ENCODE measurements at places on chromosomes 1 and 21. TPM values are rescaled to one million over a fixed set of nuclear protein-coding genes. Genes with fewer than 3 reads are reported as not detected.

MEGF6 gene
- 3.7 TPM for total RNA-seq

TRAF5 gene
- 1.8 TPM for total RNA-seq

OR6N1 gene
- total RNA-seq = not detected

S100A7 gene
- not detected for total RNA-seq

UBE2U gene
- total RNA-seq = not detected

SPRR2E gene
- not detected for total RNA-seq

SLC45A3 gene
- 0.32 TPM for total RNA-seq

CLCA1 gene
- total RNA-seq = not detected

PFKFB2 gene
- 36.0 TPM for total RNA-seq

GLMN gene
- 3.9 TPM for total RNA-seq

ZFYVE9 gene
- 39.1 TPM for total RNA-seq

VCAM1 gene
- 2.1 TPM for total RNA-seq

PRPF38B gene
- total RNA-seq = 13.3 TPM

LCK gene
- 0.82 TPM for total RNA-seq

GRCh38 chr21:46028573-46029091 lies 47.1 kb downstream of the COL6A1 start:
- peak; percentile 23 for DNase-seq

- peak; percentile 68 for DNase-seq
These were observed 96.2 kb downstream of the GALNT2 start for GRCh38 chr1:230163205-230163604.

DNA sequence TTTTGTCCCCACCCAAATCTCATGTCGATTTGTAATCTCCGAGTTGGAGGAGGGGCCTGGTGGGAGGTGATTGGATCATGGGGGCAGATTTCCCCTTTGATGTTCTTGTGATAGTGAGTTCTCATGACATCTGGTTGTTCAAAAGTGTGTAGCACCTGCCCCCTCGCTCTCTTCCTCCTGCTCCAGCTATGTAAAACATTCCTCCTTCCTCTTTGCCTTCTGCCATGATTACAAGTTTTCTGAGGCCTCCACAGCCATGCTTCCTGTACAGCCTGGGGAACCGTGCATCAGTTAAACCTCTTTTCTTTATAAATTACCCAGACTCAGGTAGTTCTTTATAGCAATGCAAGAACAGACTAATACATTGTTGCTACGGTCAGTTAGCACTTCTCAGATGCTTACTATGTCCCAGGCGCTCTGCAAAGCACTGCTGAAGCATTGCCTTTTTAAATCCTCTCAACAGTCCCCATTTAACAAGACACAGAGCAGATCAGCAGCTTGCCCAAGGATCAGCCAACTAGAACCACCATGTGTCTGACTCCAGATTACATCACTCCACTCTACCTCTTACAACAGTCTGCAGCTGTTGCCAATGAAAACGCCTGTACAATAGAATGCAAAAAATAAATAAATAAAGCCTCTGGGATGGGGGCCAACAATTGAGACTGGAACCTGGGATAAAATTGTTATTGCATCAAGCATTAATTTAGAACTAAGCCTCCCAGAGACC lies 52.4 kb upstream of the USP1 start:
- no peak for DNase-seq

DNA sequence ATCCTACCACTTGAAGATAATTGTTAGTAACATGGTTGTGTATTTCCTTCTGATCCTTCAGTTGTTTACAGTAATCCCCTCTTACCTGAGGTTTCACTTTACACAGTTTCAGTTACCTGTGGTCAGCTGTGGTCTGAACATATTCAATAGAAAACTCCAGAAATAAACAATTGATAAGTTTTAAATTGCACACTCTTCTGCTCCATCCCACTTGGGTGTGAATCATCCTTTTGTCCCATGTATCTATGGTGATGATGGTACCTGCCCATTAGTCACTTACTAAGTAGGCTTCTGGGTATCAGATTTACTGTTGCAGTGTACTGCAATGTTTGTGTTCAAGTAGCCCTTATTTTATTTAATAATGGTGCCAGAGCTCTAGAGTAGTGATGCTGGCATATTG lies 62.5 kb downstream of the OSBPL9 start:
- DNase-seq = no peak

DNA sequence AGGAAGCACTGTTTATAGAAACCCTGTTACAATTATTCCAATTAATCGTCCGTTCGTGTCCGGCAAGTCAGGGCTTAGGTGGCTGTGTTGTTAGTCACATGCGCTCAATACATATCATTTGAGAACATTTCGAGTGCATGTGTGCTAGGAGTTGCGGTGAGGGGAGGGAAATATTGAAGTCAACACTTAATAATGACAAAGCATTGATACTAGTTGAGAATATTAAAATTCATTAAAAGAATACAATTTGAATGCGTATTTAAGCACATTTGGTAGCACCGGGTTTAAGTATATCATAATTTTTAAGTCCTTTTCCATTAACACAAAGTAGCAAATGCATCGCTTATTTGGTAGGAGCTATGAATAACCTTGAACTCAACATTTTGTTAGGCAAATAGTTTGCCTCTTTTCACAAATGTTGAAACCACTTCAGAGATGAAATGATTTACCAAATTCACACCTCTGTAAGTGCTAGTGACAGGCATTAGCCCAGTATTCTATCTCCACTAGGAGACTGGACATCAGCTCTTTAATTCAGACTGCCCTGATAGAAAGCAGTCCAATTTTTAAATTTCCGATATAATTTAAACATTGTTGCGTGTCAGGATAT lies 1.1 kb upstream of the SERBP1 start:
- DNase-seq = no peak

DNA sequence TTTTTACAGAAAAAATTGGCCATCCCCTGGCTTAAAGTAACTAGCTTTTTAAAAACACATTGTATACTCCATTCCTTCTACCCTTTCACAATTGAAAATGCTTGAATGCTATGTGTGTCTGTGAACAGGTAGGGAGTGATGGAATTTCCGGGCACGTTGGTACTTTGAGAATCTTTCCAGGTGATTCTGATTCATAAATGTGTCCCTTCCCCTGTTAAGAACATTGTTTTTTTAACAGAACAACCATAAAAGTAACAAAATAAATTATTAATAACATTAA lies 57.4 kb upstream of the QSOX1 start:
- DNase-seq = no peak

GRCh38 chr1:47797575-47797974 lies 199.6 kb downstream of the TRABD2B start:
- no peak for DNase-seq

DNA sequence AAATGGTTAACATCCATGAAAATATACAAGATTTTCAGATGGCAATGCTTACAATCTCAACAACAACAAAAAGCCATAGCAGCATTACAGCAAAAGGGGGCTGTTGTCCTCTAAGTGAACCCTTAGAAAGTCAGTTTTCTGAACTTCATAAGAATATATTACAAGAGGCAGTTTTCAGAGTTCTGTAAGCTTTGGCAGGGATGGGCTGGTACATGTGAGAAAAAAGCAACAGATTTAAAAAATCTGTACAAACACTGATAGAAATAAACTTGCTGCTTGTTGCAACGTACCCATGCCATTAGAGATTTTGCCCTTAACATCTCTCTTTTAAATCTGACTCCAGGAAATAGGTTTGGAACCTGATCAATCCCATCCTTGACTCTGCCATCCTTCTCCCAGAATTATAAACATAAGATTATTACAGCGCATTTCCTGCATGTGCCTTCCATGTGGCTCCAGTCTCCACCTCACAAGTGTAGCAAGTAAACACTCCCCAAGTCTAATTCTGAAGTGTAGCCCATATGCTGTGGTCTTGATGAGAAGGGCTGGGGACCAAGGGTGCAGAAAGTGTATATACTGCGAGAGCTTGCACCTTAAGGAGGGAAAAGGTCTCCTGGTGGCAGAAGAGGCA lies 101.4 kb upstream of the TSPAN2 start:
- DNase-seq = no peak

GRCh38 chr1:51784997-51785421 lies 93.5 kb downstream of the NRDC start:
- DNase-seq = no peak

DNA sequence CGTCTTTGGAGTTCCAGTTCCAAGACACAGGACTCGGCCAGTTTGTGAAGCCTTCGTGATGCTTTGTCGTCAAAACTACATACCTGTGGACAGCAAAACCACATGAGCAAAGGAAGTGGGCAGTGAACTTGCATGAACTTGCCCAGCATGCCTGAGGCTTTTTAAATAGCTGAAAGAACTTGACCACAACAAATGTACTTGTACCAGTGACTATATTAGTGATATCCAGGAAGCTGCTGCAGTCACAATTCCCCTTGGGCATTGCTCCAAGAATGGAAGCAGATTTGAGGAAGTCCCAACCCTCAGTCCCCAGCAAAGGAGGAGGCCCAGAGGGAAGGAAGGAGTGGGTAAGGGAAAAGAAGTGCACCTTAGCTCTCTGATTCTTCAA lies 2.6 kb downstream of the FUCA1 start:
- DNase-seq = no peak

- DNase-seq = no peak
These were observed 67.0 kb downstream of the OLIG1 start for GRCh38 chr21:33136847-33137502.

- no peak for DNase-seq
These were observed 482 bp downstream of the GRIK1 start for GRCh38 chr21:29939104-29939923.

GRCh38 chr1:64960731-64961130 lies 5.6 kb downstream of the JAK1 start:
- DNase-seq = no peak

DNA sequence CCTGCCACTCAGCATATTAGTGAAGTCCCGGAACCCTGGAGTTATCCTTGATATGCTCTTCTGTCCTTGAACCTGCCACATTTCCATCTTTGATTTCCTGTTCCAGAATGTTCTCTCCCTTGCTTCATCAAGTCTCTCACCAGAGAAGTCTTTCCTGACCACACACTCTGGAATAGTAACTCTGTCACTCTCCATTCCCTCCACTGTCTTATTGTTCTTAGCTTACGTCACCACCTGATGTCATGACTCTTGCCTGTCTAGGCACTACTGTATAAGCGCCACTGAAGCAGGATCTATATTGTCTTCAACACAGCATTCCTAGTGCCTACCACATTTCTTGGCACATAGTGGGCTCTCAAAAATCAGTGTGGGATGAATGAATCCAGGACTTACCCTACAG lies 65.4 kb upstream of the SMYD2 start:
- no peak for DNase-seq

GRCh38 chr1:30318413-30318812 lies 405.0 kb downstream of the MATN1 start:
- DNase-seq = no peak

DNA sequence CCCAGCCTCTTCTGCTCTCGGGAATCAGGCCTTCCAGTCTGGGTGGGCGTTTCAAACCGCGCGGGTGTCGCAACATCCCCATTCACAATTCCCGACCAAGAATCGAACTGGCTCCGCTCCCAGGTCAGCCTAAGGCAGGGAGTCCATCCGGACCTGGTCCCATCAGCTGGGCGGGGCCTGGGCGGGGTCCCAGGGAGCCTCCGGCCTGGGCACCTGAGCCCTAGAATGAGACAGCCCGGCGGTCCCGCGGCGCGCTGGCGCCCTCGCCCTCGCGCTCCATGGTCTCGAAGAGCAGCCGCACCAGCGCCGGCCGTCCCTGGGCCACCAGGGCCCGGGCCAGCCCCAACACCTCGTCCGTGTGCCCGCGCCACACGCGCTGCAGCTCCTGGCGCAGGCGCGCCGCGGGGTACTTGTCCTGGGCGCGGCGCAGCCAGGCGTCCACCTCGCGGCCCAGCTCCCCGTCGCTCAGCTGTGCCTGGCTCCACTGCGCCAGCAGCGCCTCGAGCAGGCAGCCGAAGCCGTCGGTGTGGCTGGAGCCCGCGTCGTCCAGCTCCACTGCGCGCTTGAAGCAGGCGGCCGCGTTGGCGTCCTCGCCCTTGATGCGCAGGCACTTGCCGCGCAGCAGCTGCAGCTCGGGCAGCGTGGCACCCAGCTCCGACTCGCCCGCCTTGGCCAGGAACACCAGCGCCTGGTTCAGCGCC lies 16.9 kb upstream of the PARS2 start:
- no peak for DNase-seq

DNA sequence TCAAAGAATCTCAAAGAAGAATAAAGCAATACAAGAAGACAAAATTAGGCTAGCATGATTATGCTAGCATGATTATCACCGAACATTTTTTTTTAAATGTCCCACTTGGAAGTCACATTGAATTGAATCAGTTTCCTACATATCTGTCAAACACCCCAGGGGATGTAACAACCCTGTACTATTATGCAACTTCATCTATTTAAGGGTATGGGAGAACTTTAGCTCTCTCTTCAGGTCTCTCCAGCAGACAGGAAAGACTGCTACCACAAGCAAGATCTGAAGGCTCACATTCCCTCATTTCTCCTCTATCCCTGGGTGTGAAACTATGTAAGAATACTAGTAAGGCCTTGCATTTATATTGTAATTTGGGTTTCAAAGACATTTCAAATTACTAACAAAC lies 52.8 kb downstream of the EDEM3 start:
- DNase-seq = no peak

DNA sequence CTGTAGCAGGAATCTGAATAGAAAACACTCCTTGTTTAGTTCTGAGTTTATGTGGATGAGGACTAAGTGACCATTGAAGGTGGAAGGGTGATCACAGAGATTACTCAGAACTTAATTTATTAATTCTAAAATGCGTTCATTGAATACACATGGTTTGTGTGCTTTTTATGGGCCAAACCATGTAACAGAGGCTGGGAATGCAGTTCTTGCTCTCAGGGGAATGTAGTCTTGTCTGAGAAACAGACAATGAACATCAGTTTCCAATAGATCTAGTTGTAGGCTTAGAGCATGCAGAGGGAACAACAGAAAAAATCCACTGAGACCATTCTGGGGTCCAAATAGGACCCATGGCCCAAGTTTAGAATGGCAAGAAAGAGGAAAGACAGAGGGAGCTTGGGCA lies 46.1 kb downstream of the ITSN1 start:
- DNase-seq = no peak

- peak; percentile 59 for DNase-seq
These were observed 973.7 kb downstream of the LTN1 start for GRCh38 chr21:28018741-28019669.

- no peak for DNase-seq
These were observed 51.7 kb upstream of the DUSP10 start for GRCh38 chr1:221793439-221794078.

- no peak for DNase-seq
These were observed 230.5 kb upstream of the ZRANB2 start for GRCh38 chr1:71311376-71311775.

- no peak for DNase-seq
These were observed 4.2 kb upstream of the CCT8 start for GRCh38 chr21:29077651-29078090.

GRCh38 chr1:168454211-168454815 lies 89.5 kb downstream of the XCL2 start:
- no peak for DNase-seq

All from psoas muscle (tissue), 8 donors.